CD4-positive, alpha-beta T cell (primary cell): ENCODE measurements at places on chromosomes 13 and 19.

DNA sequence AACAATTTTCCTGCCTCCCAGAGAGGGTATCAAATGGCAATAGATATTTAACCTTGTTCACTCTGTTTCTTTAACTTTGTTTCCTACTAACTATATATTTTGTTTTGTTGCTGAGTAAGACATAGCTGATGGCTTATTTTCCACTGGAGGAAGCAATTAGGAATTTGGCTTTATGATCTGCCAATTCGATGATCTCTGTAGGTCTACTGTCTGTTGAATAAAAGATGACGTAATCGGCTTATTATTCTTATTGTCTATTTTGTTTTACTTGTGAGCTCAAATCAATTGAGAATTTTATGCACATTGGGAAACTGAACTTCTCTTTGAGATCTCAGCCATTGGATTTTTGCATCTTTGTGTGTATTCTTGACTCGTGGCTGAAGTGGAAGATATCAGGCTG is 862.6 kb downstream of the EFNB2 start:
- no peak for DNase-seq
- no peak overlapping the region for H3K27ac ChIP-seq
- H3K4me1 ChIP-seq: no peaks in the 10 kb centered on the region
- H3K4me3 ChIP-seq: no peak overlapping the region
- H3K27me3 ChIP-seq: no peaks in the 10 kb centered on the region

GRCh38 chr19:5826531-5827341 is 12.8 kb downstream of the FUT6 start:
- peak overlapping the region; percentile 41 for H3K4me3 ChIP-seq
- H3K4me1 ChIP-seq: peaks cover 31% of the 10 kb centered on the region
- H3K27ac ChIP-seq: peak overlapping the region; percentile 38
- no peak for DNase-seq

- peaks cover 49% of the 10 kb centered on the region for H3K36me3 ChIP-seq
- no peaks in the 10 kb centered on the region for H3K27me3 ChIP-seq
- H3K4me1 ChIP-seq: peaks cover 81% of the 10 kb centered on the region
- DNase-seq: no peak
Observed at GRCh38 chr13:114063545-114064449, 68.6 kb downstream of the RASA3 start.

- H3K4me1 ChIP-seq: no peaks in the 10 kb centered on the region
- no peaks in the 10 kb centered on the region for H3K27me3 ChIP-seq
- no peak for DNase-seq
- H3K36me3 ChIP-seq: no peaks in the 10 kb centered on the region
- no peak overlapping the region for H3K4me3 ChIP-seq
Observed at GRCh38 chr13:106423530-106423929, 111.9 kb downstream of the EFNB2 start.

- no peaks in the 10 kb centered on the region for H3K27me3 ChIP-seq
- H3K4me1 ChIP-seq: peaks cover 14% of the 10 kb centered on the region
- H3K36me3 ChIP-seq: no peaks in the 10 kb centered on the region
- H3K27ac ChIP-seq: no peak overlapping the region
- no peak for DNase-seq
Observed at GRCh38 chr13:23469951-23470421, 36.5 kb upstream of the SACS start.

- H3K27me3 ChIP-seq: peaks cover 52% of the 10 kb centered on the region
- DNase-seq: no peak
- H3K4me3 ChIP-seq: no peak overlapping the region
- no peaks in the 10 kb centered on the region for H3K36me3 ChIP-seq
- H3K27ac ChIP-seq: no peak overlapping the region
Observed at GRCh38 chr19:45321848-45322247, 827 bp downstream of the CKM start.

GRCh38 chr13:36355632-36356031 is 9.4 kb upstream of the SPART start:
- no peak for DNase-seq
- no peaks in the 10 kb centered on the region for H3K36me3 ChIP-seq
- no peak overlapping the region for H3K4me3 ChIP-seq
- H3K27ac ChIP-seq: no peak overlapping the region
- no peaks in the 10 kb centered on the region for H3K27me3 ChIP-seq

- H3K4me1 ChIP-seq: peaks cover 11% of the 10 kb centered on the region
- no peak for DNase-seq
- peaks cover 68% of the 10 kb centered on the region for H3K27me3 ChIP-seq
- no peak overlapping the region for H3K4me3 ChIP-seq
- no peak overlapping the region for H3K27ac ChIP-seq
Observed at GRCh38 chr19:50204811-50205675, 1.6 kb downstream of the MYH14 start.

DNA sequence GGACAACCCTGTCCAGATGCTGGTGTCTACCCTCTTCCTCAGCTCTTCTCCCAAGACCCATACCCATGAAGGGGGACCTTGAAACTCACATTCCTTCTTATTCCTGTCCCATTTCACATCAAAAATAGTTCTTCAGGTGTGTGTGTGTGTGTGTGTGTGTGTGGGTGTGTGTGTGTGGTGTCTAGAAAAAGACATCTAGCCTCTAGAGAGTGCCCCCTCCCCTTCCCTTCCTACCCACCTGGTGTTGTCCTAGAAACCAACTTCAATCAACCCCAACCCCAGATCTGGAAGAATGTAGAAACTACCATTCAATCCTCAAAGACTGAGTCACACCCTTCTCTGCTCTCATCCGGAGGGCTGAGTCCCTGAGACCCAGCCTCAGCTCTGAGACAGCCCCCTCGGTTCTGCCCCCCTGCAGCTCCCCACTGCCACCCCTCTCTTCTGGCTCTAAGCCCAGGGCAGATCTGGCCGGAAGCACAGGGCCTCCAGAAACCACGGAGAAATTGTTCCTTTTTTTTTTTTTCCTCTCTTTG is 3.5 kb downstream of the KCNN4 start:
- H3K36me3 ChIP-seq: peaks cover 20% of the 10 kb centered on the region

- no peaks in the 10 kb centered on the region for H3K36me3 ChIP-seq
- H3K27me3 ChIP-seq: no peaks in the 10 kb centered on the region
- H3K4me1 ChIP-seq: no peaks in the 10 kb centered on the region
- DNase-seq: no peak
- no peak overlapping the region for H3K4me3 ChIP-seq
Observed at GRCh38 chr13:40681341-40682146, 15.1 kb upstream of the FOXO1 start.

GRCh38 chr13:97124915-97125809 is 97.0 kb upstream of the MBNL2 start:
- H3K36me3 ChIP-seq: no peaks in the 10 kb centered on the region
- no peaks in the 10 kb centered on the region for H3K27me3 ChIP-seq
- H3K27ac ChIP-seq: no peak overlapping the region
- no peak overlapping the region for H3K4me3 ChIP-seq
- DNase-seq: no peak

GRCh38 chr19:56839652-56840450 is 675 bp downstream of the PEG3 start:
- no peak for DNase-seq
- no peak overlapping the region for H3K27ac ChIP-seq
- H3K36me3 ChIP-seq: no peaks in the 10 kb centered on the region
- no peak overlapping the region for H3K4me3 ChIP-seq
- peaks cover 3% of the 10 kb centered on the region for H3K4me1 ChIP-seq
- peaks cover 9% of the 10 kb centered on the region for H3K27me3 ChIP-seq

DNA sequence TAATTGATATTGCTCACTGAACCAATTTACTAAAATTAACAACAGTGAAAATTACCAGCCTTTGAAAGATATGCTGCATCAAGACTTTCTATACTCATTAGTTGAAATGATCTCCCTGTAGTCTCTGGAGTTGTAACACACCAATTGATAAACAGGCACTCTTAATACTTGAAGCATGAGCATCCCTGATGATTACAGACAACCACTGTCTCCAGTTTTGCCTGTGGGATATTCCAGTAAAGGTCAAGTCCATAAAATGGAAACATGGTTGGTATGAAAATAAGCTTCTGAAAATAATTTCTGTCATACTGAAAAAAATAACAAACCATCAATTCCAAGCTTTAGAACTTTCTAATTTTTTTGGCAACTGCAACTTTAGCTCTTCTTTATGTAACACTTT is 405.8 kb downstream of the SPRY2 start:
- H3K4me1 ChIP-seq: no peaks in the 10 kb centered on the region
- no peaks in the 10 kb centered on the region for H3K27me3 ChIP-seq
- H3K4me3 ChIP-seq: no peak overlapping the region
- H3K27ac ChIP-seq: no peak overlapping the region

DNA sequence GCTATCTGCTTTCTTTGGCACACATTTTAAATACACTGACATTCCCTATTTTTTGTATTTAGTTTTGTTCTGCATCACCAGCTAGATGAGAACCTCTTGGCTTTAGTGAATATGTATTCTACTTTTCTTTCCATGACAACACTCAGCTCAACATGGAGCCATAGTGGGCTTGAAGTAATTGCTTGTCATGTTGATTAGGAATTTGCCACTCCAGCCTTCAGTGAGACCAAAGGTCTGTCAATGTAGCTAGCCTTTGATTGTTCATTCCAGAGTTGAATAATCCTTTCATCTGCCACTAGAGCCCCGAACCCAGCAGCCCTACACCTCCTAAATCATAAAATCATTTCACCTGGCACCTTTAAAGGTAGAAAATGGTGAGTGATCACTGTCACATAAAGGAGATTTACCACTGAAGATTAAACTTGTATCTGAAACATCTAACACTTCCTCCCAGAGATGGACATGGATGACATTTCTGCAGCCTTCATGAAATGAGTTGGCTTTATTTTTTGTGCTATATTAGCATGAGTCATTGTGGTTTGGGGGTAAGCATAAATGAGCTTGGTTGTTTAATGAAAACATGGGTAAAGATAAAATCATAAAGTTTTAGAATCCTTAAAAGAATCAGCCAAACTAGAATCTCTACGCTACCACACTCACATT is 29.2 kb upstream of the GARRE1 start:
- H3K36me3 ChIP-seq: peaks cover 97% of the 10 kb centered on the region
- peaks cover 19% of the 10 kb centered on the region for H3K4me1 ChIP-seq
- H3K4me3 ChIP-seq: no peak overlapping the region
- H3K27me3 ChIP-seq: no peaks in the 10 kb centered on the region
- no peak overlapping the region for H3K27ac ChIP-seq

GRCh38 chr13:44660050-44660449 is 83.9 kb upstream of the TSC22D1 start:
- no peaks in the 10 kb centered on the region for H3K27me3 ChIP-seq
- H3K36me3 ChIP-seq: no peaks in the 10 kb centered on the region
- no peak overlapping the region for H3K4me3 ChIP-seq
- no peak overlapping the region for H3K27ac ChIP-seq

GRCh38 chr13:33377411-33377810 is 91.9 kb upstream of the STARD13 start:
- H3K4me3 ChIP-seq: no peak overlapping the region
- no peak for DNase-seq
- no peaks in the 10 kb centered on the region for H3K27me3 ChIP-seq
- no peak overlapping the region for H3K27ac ChIP-seq
- H3K4me1 ChIP-seq: no peaks in the 10 kb centered on the region

DNA sequence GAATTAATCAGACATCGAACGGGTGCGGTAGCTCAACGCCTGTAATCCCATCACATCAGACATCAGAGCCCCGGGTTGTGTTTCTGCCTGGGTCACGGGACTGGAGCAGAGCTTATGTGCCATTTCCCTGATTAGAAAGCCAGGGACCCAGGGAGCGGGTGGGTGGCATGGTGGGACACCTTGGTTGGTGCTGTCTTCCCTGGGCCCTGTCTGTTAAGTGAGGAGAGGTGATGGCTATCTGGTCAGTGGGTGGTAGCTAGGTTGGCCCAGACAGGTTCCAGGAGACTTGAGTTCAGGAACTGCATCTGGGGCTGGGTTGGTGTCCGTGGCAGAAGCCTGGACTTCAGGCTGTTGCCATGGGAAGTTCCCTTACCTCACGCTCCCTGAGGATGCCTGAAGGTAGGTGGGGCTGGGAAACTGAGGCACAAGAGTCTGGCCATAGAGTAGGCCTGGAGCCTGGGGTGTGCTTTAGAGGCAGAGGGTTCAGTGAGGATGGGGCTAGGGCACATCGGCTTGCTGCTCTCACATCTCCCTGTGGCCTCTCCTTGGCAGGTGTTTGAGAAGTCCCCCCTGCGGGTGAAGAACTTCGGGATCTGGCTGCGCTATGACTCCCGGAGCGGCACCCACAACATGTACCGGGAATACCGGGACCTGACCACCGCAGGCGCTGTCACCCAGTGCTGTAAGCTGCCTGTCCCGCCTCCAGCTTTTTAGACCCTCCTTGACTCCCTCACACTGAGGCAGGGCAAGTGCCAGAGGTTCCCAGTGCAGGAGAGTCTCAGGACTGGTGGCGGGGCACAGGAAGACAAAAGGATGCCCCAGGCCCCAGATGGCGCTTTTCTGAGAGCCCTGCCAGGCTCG is 2.1 kb downstream of the RPL18A start:
- H3K36me3 ChIP-seq: peaks cover 44% of the 10 kb centered on the region
- H3K27ac ChIP-seq: no peak overlapping the region
- H3K27me3 ChIP-seq: no peaks in the 10 kb centered on the region

GRCh38 chr13:76799696-76800095 is 86.5 kb downstream of the KCTD12 start:
- no peak overlapping the region for H3K27ac ChIP-seq
- no peak overlapping the region for H3K4me3 ChIP-seq
- no peak for DNase-seq
- H3K27me3 ChIP-seq: no peaks in the 10 kb centered on the region
- no peaks in the 10 kb centered on the region for H3K4me1 ChIP-seq

DNA sequence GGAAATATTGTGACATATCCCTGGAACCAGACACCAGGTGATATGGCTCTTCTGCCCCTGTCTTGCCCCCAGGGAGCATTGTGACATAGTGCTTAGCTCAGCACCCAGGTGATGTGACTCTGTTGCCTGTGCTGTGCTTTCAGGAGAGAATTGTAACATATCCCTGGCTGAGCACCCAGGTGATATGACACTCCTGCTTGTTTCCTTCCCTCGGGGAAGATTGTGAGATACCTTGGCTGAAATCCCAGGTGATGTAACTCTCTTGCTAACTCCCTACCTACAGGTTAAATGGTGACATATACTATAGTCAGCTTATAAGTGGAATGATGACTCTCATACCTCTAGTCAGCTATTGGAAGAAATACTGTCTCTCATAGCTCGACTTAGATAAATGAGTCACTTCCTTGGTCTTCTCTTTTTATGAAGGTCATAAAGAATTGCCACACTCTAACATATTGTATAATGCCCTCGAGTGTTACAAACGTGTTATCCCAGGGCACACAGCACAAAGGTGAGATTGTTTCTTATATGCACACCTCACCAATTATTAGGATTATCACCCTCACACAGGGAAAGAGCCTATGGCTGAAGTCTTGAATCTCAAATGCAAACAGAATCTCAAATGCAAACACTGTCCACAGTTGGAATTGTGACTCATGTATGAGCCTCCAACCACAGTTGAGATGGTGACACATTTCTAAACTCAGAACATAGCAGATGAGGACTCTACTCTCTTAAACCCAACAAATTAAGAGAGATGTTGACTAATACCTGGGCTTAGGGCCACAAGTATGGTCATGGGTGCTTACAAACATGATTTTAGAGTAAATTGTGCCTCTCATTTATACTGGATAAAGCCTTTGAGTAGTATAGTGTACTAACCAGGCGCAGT is 32.7 kb upstream of the ZNF254 start:
- no peaks in the 10 kb centered on the region for H3K4me1 ChIP-seq
- H3K27me3 ChIP-seq: no peaks in the 10 kb centered on the region
- peaks cover 80% of the 10 kb centered on the region for H3K36me3 ChIP-seq
- no peak overlapping the region for H3K27ac ChIP-seq

- no peaks in the 10 kb centered on the region for H3K36me3 ChIP-seq
- no peak overlapping the region for H3K4me3 ChIP-seq
- DNase-seq: no peak
- H3K27ac ChIP-seq: no peak overlapping the region
Observed at GRCh38 chr13:77383097-77383496, 56.2 kb upstream of the MYCBP2 start.
